Stimulated activated CD4-positive, alpha-beta T cell treated with anti-CD3 and anti-CD28 coated beads, Interleukin-15, amount 100 ng/mL, for 48 hours (primary cell): ENCODE measurements at places on chromosomes 3 and 15.

GRCh38 chr15:56871185-56871584 lies 47.3 kb upstream of the TCF12 start:
- DNase-seq, result no peak

DNA sequence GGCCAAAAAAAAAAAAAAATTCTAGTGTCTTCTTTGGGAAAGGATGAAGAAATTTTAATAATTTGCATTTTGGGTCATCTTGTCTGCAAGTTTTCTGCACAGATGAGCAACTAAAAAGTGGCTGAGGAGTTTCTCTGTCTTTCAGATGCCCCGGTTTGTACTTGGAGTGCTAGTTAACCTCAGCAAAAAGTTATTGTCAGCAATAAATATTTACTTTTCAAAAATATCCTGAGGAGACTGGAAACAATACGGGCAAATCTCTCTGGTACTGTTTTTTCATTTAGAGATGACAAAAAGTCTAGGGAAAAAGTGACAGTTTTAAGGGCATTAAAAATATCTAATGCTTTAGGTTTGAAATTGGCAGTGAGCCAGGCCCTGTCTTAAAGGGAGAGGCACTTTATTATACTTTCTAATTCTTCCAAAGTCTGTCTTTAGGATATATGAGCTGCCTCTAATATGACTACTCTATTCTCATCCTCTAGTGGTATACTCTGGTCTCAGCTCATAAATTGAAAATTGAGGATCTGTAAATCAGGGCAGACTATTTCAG lies 436.0 kb upstream of the NR2F2 start:
- DNase-seq, result no peak

DNA sequence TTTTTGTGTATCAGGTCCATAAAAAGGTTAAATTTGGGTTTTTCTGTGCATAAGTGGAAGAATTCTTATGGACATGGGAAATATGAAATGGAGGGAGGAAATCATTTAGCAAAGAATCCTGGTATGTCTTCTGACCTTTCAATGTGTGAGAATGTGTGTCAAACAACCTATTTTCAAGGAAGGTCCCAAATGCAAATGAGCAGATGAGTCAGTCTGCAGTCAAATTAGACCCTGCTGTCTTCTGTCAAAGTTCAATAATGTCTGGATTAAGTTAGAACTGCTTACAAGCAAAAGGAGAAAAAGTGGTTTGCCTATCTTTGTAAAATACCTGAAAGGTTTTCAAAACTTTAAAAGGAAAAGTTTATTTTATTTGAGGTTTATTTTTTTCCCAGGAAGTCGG lies 15.3 kb downstream of the FBN1 start:
- no peak for DNase-seq

DNA sequence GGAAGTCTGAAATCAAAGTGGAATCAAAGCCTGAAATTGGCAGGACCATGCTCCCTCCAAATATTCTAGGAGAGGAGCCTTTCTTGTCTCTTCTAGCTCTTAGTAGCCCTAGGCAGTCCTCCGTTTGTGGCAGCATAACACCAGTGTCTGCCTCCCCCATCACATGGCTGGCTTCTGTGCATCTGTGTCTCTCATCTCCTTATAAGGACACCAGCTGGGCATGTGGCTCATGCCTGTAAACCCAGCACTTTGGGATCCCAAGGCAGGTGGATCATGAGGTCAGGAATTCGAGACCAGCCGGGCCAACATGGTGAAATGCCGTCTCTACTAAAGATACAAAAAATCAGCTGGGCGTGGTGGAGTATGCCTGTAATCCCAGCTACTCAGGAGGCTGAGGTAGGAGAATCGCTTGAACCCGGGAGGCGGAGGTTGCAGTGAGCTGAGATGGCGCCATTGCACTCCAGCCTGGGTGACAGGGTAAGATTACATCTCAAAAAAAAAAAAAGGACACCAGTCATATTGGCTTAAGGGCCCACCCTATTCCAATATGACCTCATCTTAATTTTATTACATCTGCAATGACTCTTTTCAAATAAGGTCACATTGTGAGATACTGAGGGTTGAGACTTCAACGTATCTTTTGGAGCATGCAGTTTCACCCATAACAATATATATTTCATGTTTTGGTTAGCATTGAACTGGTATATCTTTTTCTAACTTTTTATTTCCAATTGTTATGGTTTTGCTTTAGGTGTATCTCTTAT lies 148.0 kb upstream of the TPM1 start:
- DNase-seq, result no peak
